ENCODE measurements at places on chromosomes 5 and 9.

DNA sequence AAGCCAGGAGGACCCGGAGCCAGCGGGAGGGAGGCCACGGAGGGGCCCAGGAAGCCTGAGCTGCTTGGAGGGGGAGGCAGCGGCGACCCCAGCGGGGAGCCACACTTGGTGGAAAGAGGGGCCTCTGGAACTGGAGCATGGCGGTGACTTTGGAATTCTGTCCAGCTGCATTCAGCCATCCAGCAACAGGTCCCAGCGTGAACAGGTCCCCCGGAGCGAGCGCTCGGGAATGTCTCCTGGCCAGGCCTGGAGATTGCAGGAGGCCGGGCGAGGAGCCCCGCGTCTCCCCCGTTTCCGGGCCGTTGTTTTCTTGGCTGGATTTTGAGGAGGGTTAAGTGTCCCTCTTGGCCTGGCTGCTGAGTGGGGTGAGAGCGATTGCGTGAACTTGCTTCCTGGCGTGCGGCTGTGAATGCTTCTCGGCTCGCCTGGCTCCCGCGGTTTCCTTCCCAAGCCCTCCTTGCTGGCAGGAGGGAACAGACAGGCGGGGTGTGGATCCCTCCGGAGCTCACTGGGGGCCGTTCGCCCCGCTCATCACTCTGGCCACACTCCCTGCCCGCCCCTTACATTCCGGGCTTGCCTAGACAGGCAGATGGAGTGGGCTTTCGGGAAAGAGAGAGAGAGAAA is 125.3 kb upstream of the IRX4 start:
- no peak for DNase-seq

DNA sequence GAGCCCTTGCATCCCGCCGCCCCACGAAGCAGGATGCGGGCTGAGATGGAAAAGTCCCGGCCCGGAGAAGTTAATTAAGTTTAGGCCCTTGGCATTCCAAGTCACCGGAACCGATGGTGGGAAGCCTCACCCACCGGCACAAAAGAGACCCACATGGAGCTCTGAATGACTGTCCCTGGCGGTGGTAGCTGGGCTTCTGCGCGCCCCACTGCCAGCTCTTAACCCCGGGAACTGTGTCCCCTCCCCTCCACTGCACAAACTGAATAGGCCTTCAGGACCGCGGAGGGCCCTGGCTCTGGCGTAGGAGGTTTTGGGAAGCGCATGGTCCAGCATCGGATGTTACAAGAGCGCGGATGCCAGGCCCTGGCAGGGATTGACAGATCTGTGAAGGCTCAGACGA is 291.1 kb upstream of the TUT7 start:
- DNase-seq, result no peak

GRCh38 chr5:14171046-14171445 is 27.9 kb downstream of the TRIO start:
- DNase-seq, result no peak

- DNase-seq, result no peak
Measured at GRCh38 chr9:134066526-134066912, 1.3 kb downstream of the BRD3 start.

GRCh38 chr9:109319017-109319625 is 1.7 kb downstream of the EPB41L4B start:
- no peak for DNase-seq

- no peak for DNase-seq
Measured at GRCh38 chr5:40359832-40360231, 319.9 kb upstream of the PTGER4 start.

DNA sequence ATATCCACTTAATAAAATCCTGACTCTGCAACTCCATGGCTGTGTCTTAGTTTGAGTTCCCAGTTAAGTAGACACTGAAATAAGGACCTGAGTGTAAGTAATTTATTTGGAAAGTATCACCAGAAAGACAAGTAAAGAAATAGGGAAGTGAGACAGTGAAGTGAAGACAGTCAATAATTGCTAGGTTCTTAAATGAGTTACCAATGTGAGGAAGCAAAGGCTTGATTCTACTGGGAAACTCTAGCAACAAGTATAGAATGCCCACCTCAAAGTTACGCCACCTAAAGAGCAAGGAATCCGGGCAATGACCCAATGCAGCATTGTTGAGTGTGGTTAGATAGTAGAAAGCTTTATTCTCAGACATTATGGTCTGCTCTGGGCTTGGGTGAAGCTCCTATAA is 383.9 kb downstream of the TLR4 start:
- DNase-seq, result no peak

DNA sequence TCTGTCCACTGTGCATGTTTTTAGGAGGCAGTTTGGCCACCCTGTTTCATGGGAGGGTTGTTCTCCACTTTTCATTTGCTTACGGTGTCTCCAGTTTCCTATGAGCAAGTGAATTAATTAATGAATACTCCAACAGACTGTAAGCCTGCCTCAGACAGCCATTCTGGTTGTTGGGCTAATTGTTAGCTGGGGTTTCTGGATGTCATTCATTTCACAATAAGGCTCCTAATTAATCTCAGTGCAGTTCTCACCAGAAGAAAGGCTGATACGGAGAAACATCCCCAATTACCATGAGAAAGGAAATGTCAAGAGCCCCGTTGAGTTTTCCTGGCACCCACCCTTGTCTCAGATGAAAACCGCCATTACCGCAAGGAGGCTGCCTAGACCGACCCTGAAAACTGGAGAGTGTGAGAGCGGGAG is 75.8 kb downstream of the MAP1B start:
- DNase-seq, result no peak

DNA sequence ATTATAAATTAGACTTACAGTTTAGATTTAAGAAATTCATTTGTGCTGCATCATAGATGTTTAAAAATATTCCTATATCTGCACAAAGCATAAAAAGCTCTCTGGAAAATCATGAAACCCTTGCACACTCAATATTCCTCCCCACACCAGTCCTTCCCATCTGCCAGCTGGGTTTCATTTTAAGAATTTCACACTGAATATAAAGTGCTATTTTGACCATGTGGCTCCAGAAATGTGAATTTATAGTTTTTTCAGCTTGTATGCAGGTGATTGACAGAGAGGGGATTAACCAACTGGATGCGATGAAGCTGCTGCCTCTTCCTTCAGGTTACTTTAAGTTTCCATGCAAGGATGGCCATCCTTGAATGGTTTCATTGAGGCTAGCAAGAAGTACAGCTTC is 346.3 kb downstream of the NDUFS4 start:
- no peak for DNase-seq

DNA sequence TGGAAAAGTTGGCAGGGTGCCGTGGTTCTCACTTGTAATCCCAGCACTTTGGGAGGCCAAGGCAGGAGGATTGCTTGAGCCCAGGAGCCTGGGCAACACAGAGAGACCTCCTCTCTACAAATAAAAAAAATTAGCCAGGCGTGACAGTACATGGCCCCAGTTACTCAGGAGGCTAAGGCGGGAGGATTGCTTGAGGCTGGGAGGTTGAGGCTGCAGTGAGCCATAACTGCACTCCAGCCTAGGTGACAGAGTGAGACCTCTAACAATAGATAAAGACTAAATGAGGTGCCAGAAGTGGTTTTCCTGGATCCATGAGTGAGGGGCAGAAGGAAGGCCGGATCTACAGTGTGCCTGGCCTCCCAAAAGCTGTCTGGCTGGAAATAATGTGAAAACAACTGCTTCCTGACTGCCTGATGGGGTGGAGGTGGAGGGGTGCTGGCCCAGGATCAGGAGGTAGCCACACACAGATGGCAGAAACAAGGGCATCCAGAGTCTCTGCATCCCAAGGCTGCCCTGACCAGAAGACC is 4.1 kb downstream of the SHB start:
- DNase-seq, result no peak

DNA sequence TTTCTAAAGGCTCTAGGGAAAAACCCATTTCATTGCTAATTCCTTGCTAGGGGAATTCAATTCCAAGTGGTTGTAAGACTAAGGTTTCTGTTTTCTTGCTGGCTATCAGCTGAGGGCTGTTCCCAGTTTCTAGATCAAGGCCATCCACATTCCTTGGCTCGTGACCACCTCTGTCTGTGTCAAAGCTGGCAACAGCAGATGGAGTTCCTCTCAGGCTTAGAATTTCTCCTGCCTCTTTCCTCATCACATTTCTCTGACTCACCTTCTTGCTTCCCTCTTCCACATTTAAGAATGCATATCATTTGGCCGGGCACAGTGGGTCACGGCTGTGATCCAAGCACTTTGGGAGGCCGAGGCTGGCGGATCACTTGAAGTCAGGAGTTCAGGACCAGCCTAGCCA is 19.0 kb downstream of the DAB2IP start:
- no peak for DNase-seq

Data from cortex of kidney (tissue), 1 donor.